GM20000 (cell line): ENCODE measurements at places on chromosomes 16 and 17.

GRCh38 chr16:87930456-87930855 lies 5.9 kb downstream of the CA5A start:
- DNase-seq, result no peak

- no peak for DNase-seq
Observed at GRCh38 chr17:57308543-57309186, 52.3 kb downstream of the MSI2 start.

DNA sequence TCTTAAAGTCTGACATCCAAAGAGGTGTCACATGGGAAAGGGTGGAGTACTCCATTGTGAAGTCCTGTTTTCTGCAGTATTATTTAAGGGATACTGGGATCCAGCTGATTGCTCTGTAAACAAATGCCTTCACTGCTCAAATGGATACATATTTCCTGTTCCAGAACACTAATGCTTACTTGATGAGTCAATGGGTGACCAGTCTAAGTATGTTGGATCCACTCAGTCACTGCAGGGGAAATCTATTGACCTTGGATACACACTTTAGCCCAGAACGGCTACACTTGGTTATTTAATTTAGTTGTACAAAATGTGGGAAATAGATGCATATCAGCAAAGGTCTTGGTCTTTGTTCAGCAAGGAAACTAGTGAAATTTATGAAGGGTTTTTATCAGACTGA lies 261.4 kb downstream of the MAP2K4 start:
- no peak for DNase-seq

- DNase-seq, result no peak
Observed at GRCh38 chr17:40459636-40460603, 16.7 kb downstream of the IGFBP4 start.

GRCh38 chr17:57940653-57941329 lies 14.4 kb downstream of the CUEDC1 start:
- DNase-seq, result no peak

- DNase-seq, result peak; percentile 97
Observed at GRCh38 chr17:82457929-82458178, 687 bp upstream of the NARF start.

GRCh38 chr17:44187131-44187899 lies 543 bp downstream of the TMUB2 start:
- DNase-seq, result no peak

- no peak for DNase-seq
Observed at GRCh38 chr17:48663134-48663924, 37.2 kb upstream of the HOXB9 start.

- DNase-seq, result no peak
Observed at GRCh38 chr17:33481652-33482051, 188.6 kb upstream of the ASIC2 start.
